CD4-positive, alpha-beta T cell treated with Interleukin-4 for 4 hours (primary cell): ENCODE measurements at places on chromosomes 11 and 22.

DNA sequence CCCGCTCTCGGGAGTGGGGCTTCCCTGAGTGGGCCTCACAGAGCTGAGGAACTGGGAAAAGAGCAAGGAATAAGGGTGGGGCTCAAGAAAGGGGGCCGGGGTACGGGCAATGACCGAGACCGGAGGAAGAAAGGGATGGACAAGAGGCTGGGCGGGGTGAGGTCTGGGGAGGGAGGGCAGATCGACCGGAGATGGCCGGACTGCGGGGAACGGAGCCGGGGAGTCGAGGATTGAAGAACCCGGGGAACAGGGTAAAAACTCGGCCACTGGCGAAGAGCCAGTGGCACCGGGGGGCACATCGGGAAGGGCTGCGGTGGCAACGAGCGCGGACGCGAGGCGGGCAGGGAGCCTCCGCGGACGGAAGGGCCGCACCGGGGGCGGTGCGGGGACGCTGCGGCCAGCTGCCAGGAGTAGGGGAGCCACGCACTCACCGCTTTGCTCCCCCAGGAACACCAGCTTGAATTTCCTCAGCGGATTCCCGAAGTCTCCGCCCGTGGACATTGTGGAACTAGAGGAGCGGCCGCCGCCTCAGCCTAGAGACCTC, 667 bp downstream of the RAB6A start:
- no peak for DNase-seq

- DNase-seq: no peak
These were observed 336.7 kb downstream of the LUZP2 start for GRCh38 chr11:24833573-24833972.

GRCh38 chr11:10379426-10379825, 74.6 kb downstream of the ADM start:
- no peak for DNase-seq

DNA sequence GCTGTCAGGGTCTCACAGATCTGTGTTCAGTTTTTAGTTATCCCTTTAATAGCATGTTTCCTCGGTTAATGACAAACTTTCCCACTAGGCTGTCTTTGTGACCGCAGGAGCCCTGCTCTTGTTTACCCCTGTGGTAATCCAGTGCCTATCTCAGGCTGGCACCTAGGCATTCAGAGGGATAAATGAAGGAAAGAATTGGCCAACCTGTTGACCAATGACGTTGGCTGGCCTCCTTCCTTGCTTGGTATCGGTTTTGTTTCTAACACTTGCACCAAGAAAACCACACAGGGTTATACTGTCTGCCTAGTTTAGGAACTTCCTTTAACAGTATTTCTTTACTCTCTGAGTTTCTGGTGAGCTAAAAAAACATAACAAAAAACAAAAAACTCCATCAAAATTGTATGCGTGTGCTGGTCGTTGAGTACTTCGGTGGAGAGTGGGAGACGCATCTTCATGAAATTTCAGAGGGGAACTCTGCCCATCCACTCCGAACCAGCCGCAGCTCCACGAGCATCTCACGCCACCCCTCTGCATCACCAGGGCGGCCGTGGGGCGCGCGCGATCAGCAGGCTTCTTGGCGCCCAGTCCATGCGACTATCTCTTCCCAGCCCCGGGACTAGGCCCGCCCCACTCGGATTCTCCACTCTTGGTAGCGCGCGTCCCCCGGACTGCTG, 563 bp upstream of the ENDOD1 start:
- peak; percentile 32 for DNase-seq

GRCh38 chr11:8813658-8814057, 97.3 kb upstream of the AKIP1 start:
- peak; percentile 29 for DNase-seq

- peak; percentile 38 for DNase-seq
These were observed 431 bp downstream of the KMT2A start for GRCh38 chr11:118436639-118437207.

- DNase-seq: peak; percentile 66
These were observed 2.3 kb downstream of the SIK2 start for GRCh38 chr11:111604392-111605009.

- DNase-seq: no peak
These were observed 27.2 kb downstream of the SIK2 start for GRCh38 chr11:111629499-111629898.

GRCh38 chr11:103636232-103636631, 400.2 kb upstream of the DDI1 start:
- DNase-seq: no peak

DNA sequence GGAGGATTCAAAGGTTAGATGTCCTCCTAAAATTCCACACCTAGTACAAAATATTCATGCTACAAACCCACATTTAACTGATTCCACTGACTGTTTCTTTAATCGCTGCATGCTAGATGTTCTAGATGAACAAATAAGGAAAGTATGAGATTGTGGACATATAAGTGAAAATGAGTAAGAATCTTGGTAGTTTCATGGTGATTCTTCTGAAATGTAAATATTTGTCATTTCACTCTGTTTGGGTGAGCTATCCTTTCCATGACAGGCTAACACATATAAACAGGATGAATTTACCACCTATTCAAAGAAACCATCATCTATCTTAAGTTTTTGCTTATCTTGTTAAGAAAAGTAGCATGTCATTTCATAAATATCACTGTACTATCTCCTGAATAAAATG, 14.8 kb downstream of the OR5B3 start:
- no peak for DNase-seq

GRCh38 chr11:84681456-84681855, 945.7 kb downstream of the DLG2 start:
- no peak for DNase-seq

DNA sequence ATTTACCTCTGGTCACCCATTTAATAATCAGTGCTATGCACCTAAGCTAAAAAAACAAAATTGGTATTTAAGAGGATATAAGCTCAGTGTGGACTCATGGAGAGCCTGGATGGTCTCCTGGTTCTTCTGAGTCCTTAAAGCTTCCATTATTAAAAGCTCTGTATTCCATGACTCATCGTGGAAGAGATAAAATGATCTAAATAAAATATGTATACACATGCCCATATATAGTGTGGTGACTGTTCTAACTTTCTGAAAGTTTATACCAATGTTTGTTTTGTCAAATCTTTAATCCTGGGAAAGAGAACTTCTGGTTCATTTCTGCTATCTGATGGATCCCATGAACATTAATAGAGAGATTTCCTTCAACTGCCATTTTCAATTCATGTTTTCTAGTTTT, 375.9 kb downstream of the GUCY1A2 start:
- DNase-seq: no peak

- no peak for DNase-seq
These were observed 31.9 kb downstream of the COMMD9 start for GRCh38 chr11:36257351-36257750.

DNA sequence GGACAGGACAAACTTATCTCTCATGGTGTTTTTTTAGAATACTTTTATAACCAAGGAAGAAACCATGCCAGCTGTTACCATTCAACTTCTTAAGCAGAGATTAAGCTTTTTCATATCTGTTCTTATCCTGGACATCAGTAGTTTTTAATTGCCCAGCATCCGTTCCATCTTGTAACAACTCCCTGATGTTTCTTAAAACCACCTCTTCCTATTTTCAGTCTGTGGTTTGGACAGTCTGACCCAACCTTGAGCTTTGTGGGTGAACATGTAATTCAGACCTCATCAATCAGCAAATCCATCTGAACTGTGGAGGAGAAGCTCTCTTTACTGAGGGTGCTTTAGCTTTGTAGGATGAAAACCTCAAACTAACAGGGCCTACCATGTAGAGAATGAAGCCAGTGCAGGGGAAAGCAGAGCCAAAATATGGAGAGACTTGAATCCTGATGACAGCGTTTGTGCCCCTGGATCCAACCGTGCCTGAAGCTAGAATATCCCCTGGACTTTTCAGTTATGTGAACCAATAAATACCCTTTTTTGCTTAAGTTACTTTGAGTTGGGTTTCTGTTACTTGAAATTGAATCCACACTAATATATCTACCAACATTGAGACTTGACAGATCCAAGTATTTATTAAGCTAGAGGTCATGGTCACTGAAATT, 9.4 kb downstream of the TUG1 start:
- no peak for DNase-seq

DNA sequence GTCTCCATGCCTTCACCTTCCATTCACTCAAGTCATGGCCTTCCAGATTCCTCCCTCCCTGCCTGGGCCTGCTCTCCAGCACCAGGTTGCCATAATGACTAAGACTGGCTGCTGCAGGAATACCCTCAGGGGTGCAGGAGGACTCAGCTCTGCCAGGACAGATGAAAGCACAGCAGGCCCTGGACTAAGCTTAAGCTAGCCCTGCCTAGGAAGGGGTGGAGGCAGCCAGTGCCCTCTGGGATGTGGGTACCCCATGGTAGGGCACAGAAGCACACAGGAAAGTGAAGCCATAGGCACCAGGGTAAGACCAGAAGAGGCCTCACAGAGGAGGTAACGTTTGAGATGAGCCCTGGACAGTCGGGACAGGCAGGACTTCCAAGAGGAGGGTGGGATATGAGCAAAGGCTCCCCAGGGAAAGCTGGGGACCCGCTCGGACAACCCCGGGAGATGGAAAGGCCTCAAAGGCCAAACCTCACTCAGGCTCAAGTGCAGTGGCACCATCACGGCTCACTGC, 3.0 kb upstream of the RIN1 start:
- DNase-seq: no peak

DNA sequence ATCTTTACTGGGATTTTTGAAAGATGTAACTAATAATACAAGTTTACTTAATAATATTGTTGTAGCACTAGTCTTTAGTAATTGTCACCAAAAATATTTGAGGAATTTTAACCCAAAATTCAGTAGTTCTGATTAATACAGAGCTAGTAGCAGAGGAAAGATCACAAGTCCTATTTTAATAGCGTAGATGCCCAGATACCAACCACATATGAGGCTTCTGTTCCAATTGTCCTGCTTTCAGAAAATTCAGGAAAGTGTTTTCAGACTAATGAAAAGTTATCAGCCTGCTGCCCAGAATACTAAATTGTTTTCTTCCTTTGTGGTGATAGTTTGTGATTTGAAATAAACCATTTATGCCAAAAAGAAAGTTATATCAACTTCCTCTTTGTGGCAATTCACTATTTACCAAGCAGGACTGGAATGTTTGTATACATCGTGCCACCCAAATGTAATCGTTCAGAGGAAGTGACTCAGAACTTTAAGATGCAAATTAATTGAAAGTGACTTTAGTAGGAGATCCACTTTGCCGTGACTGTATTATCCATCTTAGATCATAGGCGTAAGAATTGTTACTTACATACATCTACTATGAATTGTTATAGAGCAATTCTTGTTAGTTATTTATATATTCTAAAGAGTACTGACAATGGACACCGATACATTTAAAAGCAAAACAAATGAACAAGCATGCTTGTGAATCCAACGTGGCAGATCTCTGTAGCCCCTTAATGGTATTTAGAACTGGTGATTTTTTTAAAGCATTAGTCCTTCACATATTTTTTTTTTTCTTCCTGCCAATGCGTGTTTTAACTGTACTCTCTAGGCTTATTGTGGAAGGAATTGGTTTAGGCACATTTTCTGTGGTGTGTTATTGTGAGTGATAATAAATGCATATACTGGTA, 231.0 kb downstream of the DDX10 start:
- DNase-seq: no peak

DNA sequence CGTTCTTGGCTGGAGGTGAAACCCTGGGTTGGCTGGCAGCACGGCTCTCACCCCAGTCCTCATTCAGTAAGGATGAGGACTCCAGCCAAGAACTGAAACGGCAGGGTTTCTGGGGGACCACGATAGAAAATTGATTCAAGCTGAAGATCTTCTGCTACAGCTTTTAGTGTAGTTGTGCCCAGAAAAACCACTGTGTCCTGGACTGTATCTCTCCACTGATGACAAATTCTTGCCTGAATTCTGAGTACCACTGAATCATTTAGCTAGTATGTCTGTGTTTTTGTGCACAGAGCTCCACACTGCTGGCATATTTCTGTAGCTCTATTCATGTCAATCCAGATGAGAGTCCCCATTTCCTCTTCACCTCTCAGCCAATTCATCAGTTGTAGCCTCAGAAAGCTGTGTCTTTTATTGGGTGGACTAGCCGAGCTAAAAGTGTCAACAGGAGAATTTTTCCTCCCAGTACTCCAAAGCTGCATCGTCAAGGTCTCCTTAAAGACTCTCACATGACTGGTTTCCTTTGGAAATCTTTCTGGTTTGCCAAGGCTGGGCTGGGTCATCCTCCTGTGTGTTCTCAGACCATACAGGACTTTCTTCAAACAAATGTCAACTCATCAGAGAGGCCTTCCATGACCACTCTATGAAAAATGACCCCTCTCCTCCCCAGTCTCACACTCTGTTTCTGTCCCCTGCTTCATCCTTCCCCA, 144.6 kb downstream of the LDLRAD3 start:
- DNase-seq: no peak

DNA sequence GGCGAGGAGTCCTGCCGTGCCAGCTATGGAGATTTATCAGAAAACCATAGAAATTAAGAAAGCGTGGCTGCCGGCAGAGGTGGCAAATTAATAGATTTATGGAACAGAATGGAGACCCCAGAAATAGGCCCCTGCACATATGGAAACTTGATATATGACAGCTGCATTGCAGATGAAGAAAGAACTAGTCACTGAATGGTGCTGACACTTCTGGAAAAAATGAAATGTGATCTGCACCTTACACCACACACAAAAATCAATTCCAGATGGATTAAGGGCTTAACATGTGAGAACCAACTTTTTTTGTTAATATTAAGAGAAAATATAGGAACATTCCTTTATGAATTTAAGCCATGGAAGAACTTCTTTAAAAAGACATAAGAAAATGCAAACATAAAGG, 40.3 kb upstream of the TSKU start:
- no peak for DNase-seq

DNA sequence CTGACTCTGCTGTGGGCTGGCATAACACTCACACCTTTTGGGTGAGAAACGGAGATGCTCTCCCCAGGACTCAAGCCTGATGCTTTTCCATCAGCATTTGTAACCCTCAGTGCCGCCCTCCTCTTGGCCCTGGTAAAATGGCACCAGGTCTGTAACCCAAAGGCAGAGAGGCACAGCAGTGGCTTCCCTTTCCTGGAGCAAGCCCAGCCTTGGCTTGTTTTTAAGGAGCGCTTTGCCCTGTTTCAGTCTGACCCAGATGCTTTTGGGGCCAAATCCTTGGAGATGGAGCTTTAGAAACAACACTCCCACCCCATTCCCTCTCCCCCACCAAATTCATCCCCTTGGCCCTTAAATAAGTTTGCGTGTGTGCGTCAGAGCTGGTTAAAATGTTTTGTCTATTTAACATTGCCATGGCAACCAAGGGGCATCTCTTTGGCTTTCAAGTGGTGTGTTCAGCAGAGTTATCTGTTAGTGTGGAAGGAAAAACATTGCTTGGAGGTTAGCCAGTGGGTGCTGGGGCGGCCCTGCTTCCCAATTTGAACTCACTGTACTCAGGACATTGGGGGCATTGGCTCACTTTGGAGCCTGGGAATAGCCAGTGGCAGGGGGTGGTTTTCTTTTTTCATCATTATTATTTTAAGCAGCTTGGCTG, 134.1 kb downstream of the NAV2 start:
- no peak for DNase-seq

GRCh38 chr11:61413496-61413895, 16.3 kb downstream of the CPSF7 start:
- DNase-seq: no peak

- DNase-seq: no peak
These were observed 9.7 kb downstream of the OR5AN1 start for GRCh38 chr11:59368238-59369022.

GRCh38 chr11:10655227-10655626, 38.3 kb downstream of the IRAG1 start:
- no peak for DNase-seq
